ENCODE measurements at places on chromosomes 5 and 9. TPM values are rescaled to one million over a fixed set of nuclear protein-coding genes. Genes with fewer than 3 reads are reported as not detected.

The TMEM167A gene
- 65.5 TPM for total RNA-seq

The KCNV2 gene
- total RNA-seq: not detected

The SPINK4 gene
- not detected for total RNA-seq

The RPL12 gene
- total RNA-seq: 1,789 TPM

The NFIB gene
- not detected for total RNA-seq

The TAS2R1 gene
- total RNA-seq: not detected

The GFRA3 gene
- not detected for total RNA-seq

The AQP7 gene
- 0.29 TPM for total RNA-seq

The PNPLA7 gene
- total RNA-seq: 3.7 TPM

The XPA gene
- 8.4 TPM for total RNA-seq

The CLIC3 gene
- not detected for total RNA-seq

The PCDHA12 gene
- not detected for total RNA-seq

The IFNA2 gene
- total RNA-seq: not detected

The CCNJL gene
- 0.12 TPM for total RNA-seq

The NHP2 gene
- total RNA-seq: 220 TPM

The ZNF462 gene
- total RNA-seq: 0.20 TPM

The SARDH gene
- total RNA-seq: 7.5 TPM

DNA sequence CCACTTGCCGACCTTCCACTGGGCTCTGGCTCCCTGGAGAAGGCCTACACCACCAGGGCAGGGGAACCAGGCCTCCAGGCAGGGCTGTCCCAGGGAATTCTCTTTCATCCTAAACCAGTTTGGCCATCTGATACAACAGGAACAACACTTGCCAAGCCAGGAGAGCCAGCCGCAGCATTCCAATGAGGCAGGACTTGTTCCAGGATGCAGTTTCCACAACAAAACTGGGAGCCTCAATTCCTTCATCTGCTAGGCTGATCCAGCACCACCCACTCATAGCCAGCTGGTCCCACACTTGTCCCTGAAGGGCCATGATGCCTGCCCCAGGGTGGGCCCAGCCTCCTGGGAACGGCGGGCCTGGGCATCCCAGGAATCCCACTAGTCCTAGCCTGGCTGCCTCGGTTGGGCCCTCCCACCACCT is 26.0 kb downstream of the BICD2 start:
- DNase-seq: no peak

DNA sequence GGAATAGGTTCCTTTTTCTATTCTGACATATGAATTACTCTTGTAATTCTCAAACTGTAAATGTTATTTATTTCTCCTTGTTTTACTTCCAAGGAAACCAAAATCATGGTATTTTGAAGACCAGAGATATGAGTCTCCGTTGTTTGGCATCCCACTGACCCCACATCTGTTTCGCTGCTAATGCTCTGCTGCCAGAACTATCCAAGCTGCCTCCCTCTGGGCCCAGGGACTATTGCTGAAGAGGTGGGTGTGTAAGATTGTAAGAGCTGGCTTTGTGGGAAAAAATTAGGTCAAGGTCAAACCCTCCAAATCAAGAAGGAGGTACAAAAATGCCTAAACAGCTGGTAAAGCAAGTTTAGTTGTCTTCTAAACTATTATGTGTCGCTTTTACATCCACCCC is 129.4 kb upstream of the MYO10 start:
- no peak for DNase-seq

- no peak for DNase-seq
Observed at GRCh38 chr9:121637713-121638220, 13.7 kb upstream of the DAB2IP start.

DNA sequence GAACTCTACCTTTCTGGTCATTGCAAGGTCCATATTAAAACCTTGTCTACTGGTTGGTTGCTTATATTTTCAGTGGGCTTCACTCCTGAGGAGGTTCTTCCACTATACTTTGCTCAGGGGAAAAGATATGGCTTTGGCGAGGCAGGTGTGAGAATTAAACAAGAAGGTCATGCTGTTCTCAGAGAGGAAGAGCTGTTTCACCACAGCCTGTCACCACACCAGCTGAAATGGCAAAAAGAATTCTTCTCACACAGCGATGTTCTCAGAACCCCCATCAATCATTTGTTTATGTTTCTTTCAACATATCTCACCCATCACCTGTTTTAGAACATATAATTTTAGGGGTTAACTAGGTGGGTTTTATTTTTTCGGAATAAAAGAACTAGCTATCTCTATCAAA is 38.6 kb downstream of the CAPSL start:
- DNase-seq: no peak

- DNase-seq: no peak
Observed at GRCh38 chr5:134845335-134845851, 375 bp upstream of the C5orf24 start.

DNA sequence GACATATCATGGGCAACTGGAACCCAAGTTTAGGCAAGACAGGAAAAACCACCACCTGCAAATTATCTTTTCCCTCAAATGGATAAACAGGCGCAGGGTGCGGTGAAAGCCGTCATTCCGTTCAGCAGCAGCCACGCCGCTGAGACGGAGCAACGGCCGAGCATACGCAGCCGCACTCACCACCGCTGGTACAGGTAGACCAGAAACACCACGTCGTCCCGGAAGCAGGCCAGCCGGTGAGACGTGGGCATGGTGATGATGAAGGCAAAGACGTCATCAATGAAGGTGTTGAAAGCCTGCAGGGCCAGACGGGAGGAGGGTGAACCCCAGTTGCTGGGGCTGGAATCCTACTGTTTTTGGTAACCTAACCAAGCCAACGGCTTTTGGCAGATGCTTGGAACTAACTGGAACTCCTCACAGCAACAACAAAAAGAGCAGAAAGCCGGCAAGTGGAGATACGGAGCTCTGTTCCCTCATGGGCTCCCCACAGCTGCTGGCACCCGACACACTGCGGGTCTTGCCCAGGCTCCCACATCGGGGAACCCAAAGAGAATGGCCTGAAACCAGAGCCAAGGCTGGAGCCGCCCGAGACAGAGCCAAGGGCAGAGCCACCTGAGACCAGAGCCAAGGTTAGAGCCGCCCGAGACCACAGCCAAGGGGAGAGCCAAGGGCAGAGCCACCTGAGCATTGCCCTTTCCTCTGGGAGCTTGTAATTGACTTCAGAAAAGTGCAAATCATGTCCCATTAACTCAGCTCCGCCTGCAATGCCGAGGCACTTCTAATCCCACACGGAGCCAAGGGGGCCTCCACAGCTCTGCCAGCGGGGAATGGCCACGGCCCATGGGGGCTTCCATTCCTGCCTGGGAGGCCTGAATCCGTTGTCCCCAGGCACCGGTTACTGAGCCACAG is 24.2 kb downstream of the CLPTM1L start:
- DNase-seq: peak; percentile 49

DNA sequence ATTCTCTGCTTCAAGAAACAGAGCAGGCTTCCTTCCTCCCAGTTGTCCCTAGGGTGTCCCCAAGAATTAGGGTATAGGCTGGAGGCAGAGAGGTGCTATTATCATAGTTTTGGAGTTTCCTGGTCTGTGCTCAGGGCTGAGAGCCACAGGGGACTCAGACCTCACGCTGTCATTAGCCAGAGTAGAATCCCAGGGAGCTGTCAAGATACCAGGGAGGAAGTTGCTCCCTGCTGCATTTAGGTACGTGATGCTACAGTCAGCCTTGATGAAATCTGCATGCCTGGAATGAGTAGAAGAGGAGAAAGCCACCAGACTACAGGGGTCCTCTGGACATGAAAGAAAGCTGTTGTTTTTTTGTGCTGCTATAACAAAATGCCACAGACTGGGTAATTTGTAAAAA is 273.2 kb downstream of the SH3GL2 start:
- DNase-seq: no peak

- DNase-seq: peak; percentile 41
Observed at GRCh38 chr5:132684922-132685720, 11.3 kb downstream of the IL4 start.

GRCh38 chr5:31218978-31219377 is 25.5 kb downstream of the CDH6 start:
- DNase-seq: no peak

- no peak for DNase-seq
Observed at GRCh38 chr5:31769530-31769929, 130.6 kb downstream of the PDZD2 start.

DNA sequence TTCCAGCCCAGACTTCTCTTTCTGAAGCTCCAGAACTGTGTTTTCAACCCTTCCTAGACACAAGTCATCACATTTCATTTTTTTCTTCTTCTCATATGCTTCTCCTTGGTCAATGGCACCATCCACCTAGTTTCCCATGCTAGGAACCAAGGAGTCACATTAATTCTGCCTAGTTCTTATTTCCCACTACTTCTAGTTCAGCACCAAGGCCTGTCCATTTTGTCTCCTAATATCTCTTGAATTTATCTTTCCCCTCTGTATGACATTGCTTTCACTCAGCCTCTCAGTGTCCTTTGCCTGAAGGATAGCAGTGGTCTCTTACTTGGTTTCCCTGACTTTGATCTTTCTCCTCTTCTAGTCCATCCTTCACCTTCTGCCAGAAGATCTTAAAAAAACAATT is 38.8 kb downstream of the ARHGEF28 start:
- DNase-seq: no peak

DNA sequence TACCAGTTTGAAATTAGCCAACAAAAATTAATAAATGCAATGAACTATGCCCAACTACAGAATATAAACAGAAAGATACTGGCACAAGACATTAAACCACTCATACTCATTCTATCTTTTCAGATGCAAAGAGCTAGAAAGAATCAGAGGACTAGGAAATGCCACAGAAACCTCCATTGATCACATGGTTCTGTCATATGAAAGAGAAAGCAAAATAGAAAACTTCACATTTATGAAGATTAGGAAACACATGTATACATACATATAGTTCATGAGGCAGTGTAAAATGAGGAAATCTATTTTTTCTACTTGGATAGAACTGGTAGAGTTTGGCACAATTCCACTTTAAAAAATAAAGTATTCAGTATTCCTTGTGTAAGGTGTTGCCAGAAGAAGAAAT is 275.1 kb upstream of the PTGER4 start:
- no peak for DNase-seq

- no peak for DNase-seq
Observed at GRCh38 chr5:150402901-150403342, 9.8 kb downstream of the CD74 start.

- no peak for DNase-seq
Observed at GRCh38 chr5:173029499-173029921, 26.6 kb upstream of the CREBRF start.

DNA sequence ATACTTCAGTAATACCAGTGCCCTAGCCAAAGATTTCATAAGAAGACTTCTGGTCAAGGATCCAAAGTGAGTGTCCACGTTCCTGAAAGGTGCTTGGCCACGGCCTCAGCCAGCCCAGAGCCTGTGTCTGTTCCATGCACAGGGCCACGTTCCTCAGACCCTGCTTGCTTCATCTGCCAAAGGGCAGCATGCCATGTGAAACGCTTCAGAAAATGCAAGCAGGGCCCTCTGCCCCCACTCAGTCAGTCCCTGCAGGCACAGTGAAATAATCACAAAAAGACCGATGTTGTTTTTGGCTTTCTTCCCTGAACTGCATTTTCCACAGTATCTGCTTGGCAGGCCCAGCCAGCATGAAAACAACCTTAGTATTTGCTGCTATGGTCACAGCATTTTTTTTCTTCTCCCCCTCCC is 85.5 kb upstream of the CTSL start:
- no peak for DNase-seq

GRCh38 chr5:127056896-127057295 is 16.4 kb downstream of the C5orf63 start:
- DNase-seq: no peak

DNA sequence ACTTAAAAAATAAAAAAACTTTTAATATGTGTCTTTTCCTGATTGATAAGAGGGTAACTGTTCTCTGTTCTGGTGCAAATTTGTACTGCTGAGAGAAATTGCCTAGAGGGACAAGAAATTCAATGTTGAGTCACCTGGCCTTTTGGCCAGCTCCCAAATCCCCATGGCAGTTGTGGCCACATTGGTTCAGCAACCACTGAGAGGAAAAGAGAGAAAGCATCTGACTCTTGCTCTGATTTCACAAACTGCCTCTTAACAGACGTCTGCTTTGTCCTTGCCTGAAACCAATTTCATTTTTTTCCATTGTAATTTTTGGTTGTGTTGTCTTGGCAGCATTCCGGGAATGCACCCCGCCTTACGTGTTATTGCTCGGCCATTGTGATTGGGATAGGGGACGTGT is 42.4 kb downstream of the NTRK2 start:
- no peak for DNase-seq

- DNase-seq: no peak
Observed at GRCh38 chr9:71223953-71224538, 102.6 kb upstream of the TRPM3 start.

- no peak for DNase-seq
Observed at GRCh38 chr5:159874263-159874662, 42.0 kb upstream of the ADRA1B start.

GRCh38 chr5:96901384-96901783 is 25.1 kb downstream of the ERAP2 start:
- DNase-seq: no peak

DNA sequence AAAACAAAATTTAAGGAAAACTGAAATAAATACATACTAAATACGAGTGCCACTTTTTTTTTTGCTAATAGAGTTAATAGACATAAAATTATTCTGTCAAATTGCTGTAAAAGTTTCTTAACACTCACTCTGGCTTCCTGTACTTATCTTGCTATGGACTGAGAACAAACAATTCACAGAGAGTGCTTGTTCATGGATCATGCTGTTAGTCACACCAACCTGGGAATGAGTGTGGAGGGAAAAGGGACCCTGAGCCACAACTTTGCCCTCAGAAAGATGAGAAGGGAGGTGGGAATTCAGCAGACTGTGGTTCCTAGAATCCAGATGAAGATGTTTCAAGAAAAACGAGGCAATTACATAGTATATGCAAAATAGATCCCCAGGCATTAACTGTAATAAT is 246.9 kb downstream of the FBXL7 start:
- DNase-seq: no peak

DNA sequence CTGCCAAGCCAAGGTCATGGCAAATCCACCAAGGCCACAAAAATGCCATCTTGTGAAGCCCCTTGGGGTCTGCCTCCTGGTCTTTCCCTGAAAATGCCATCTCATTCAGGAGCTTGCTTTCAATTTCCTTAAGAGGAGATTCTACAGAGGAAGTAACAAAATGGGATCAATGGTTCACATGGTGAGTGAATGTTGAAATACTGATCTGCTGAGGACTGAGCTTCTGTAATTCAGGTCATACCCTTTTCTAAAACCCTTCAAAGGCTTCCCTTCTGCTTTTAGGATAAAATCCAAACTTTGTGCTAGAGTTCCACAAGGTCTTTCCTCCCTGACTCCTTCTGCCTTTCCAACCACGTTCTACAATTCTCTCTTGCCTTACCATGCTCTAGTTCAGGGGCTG is 24.7 kb upstream of the NR3C1 start:
- no peak for DNase-seq

Measured in activated naive CD4-positive, alpha-beta T cell treated with anti-CD3 and anti-CD28 coated beads, Interleukin-2, amount 50 U/mL, for 72 hours (primary cell).